ENCODE measurements at places on chromosomes 11 and 22.

DNA sequence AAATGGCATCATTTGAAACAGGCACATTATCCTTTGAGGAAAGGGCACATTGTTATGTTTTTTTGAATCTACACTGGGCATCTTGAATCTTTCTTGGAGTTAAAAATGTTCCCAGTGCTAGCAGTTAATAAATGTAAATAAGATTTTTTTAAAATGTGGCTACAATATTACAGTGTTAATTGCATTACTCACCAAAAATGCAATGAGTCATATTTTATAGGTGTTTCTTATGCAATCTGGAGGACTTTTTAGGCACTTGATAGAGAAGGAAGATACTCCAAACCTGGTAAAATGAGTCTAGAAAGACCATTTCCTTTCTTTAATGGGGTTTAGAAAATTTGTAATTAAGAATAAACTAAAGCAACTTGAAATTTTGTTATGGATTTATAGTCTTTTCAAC is 238.0 kb downstream of the METTL15 start:
- no peak for DNase-seq

GRCh38 chr22:19621373-19622060 is 92.8 kb upstream of the SEPTIN5 start:
- no peak for DNase-seq

DNA sequence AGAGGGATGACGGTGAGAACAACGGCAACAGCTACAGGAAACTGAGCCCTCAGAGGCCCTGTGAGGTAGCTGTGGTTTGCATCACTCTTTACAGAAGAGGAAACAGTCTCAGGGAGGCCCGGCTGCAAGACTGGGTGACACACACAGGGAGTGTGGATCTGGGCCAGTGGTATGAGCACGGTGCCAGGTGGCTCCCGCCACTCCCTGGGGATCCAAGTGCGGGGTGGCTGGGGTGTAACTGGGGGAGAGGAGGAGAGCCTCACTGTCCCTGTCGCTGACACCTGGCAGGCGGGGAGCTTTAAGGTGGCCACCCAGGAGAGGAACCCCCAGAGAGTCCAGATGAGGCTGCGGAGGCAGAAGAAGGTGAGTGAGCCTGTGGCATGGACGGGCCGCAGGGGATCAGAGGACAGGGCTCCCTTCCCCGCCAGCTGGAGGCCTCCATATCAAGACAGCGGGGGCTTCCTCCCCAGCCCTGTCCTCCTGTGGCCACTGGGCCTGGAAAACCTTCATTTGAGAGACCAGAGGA is 5.6 kb downstream of the RGL4 start:
- no peak for DNase-seq

GRCh38 chr11:85922367-85922766 is 67.2 kb downstream of the CCDC83 start:
- no peak for DNase-seq

GRCh38 chr11:38680746-38681145 is 2082.7 kb upstream of the RAG2 start:
- no peak for DNase-seq

DNA sequence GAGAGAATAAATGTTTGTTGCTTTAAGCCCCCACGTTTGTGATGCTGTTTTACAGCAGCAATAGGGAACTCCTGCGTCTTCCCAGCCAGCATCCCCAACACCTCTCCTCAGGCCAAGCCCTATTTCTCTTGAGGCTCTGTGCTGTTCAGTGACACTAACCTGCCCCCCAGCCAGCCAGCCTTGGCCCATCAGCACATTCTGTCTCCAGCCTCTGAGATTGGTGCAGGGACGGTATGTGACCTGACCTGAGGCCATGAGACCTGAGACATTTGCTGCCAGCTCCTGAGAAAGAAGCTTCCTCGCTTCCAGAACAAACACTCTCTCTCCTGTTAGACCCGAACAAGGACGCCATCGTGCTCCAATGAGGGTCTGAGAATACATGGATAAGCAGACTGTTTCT is 38.5 kb upstream of the SLC35C1 start:
- DNase-seq: no peak

All from skeletal muscle cell (primary cell).